ENCODE measurements at places on chromosomes 3 and 15.
A peak's percentile ranks its signal among the peaks of the same experiment; 100 is the strongest.

DNA sequence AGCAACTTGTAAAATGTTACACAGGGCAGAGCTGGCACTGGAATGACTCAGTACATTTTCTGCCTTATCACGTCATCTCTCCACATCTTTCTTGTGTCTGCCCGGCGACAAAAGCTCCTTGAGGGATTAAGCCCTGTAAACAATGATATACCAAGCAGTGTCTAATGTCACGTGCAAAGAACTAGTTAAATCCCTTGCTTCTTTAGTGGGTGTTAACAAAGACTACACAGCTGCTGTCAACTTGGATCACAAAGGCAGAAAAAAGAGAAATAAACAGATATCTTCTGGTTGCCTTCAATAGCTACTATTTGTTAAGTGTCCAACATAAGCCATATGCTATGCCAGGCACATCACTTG is 48.1 kb upstream of the FRMD4B start:
- no peak for DNase-seq

DNA sequence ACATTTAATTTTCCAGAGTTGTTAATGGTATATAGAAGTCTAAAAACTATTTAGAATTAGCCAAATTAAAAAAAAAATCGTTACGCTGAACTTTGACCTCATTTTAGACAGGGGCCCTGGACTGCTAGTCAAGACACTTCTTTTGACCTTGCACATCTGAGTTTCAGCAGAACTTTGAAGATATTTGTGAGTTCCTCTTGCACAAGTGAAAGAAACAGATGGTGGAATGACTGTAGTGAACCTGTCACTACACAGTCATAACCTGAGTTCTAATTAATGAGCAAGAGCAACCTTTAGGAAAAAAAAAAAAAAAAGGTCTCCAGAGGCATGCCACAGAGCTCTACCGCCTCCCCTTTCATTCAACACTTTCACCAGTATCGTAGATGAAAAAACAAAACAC is 5.3 kb downstream of the MYO5C start:
- no peak for DNase-seq

GRCh38 chr3:171967137-171967783 is 72.1 kb upstream of the FNDC3B start:
- peak; percentile 17 for DNase-seq

DNA sequence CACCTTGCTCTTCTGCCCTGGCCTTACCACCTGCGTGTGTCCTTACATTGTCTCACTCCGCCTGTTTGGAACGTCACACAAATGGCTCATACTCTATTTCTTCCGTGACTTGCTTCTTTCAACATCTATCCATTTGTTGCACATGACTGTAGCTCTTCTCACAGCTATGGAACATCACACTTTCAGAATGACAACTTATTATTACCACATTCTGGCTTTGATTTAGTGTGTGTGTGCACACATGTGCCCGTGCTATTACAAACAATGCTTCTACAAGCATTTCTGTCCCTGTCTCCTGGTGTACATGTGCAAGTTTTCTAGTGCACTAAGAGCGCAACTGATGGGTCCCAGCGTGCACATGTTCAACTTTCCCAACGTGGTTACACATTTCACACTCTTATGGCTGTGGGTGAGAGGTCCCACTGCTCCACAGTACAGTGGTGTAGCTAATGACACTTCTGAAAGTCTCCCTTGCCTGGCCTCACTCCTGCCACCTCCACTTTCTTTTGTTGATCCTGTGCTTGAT is 37.8 kb downstream of the PTH1R start:
- no peak for DNase-seq

- no peak for DNase-seq
Observed at GRCh38 chr3:23648326-23648995, 157.3 kb upstream of the UBE2E1 start.

- DNase-seq: no peak
Observed at GRCh38 chr3:22431334-22431733, 680.3 kb upstream of the ZNF385D start.

- DNase-seq: no peak
Observed at GRCh38 chr3:141444586-141445285, 42.1 kb upstream of the RASA2 start.

DNA sequence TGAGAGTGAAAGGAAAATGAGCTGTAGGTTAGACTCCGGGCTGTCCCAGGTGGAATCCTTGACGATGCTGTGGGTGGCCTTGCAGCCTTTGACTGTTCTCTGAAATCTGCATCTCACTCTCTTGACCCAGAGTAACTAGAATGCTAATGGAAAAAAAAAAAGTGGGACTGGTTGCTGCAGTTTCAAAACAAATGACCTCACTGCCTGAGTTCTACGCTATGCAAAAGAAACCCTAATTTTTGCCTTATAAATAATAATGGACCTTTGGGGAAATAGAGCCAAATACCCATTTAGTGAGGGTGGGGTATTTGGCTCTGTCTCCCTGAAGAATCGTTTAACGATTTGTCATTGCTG is 309.7 kb upstream of the C2CD4B start:
- no peak for DNase-seq

- no peak for DNase-seq
Observed at GRCh38 chr3:5254281-5255048, 67.0 kb downstream of the EDEM1 start.

DNA sequence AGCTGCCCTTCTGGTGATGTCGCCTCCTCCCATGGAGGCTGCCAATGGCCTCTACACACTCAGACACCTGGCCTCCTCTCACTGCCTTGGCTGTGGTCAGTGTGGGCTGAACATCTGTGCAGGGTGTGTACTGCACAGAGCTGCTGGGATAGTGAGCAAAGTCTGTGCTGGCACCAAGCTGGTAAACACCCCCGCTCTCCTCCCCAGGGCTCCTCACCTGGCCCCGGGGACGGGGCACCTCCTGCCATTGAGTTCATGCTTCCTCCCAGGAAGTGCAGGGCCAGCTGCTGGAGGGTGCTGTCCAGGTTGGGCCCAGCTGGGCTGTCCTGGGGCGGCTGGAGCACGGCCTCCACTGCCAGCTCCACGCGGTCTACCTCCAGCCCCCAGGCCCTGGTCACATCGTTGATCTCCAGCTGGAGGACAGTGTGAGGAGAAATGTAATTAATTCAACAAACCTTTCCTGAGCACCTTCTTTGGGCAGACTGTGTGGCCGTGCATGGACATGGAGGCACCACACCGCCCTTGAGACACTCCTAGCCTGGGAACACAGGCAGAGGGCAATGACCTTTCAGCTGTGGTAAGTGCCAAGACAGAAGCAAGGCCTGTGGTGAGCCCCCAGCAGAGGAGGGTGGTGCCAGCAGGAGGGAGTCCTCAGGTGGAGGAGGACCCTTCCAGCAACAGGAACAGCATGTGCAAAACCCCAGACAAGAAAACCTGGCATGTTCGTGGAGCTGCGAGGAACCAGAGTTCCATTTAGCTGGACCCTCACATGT is 6.8 kb downstream of the STOML1 start:
- no peak for DNase-seq

DNA sequence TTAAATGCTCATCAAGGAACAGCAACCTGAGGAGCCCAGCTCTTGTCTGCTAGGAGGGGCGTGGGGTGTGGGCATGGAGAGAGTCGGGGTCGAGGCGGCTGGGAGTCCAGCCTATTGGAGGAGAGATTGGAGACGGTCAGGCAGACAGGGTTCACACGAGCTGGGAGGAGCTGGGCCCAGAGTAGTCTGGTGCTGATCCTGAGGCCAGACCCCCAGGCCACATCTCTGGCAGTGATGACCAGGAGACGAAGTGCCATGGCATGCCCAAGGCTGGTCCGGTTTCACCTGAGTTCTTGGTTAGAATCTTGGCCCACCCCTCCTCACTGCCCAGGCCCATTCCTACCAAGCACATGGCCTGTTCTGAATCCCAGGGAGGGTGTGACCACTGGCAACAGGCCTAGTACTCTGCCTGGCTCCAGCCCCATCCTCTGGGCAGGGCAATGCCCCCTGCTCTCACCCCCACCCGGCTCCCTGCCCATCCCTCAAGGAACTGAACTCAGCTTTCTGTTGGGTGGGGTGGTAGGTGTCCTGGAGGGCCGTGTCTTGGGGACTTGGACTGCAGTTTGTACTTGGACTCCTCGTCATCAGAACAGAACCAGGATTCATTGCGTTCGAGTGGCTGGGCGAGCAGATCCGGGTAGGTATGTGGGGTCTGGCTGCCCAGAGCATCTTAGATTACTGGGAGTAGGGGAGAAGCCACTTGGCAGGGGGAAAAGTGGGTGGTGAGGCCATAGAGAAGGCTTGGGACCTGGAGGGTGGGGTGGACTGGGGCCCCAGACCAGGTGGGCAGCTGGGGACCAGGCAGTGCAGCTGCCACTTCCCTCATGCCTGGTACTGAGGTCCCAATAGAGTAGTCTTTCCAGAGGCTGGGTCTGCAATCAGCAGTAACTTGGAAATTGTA is 20.8 kb downstream of the SLC28A1 start:
- no peak for DNase-seq

DNA sequence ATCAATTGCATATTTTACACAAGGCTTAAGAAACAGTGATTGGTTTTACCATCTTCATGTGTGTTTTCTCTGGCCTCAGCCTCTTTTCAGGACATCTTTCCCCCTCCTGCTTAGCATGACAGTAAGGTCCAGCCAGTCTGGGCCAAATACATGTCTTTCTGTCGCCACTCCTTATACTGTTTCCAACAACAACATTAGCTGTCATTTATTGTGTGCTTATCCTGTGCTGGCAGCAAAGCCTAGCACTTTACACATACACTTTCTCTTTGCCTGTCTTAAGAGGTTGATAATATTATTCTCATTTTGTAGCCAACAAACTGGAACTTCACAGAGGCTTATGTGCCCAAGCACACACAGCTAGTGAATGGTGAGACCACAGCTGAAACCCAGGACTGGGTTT is 37.8 kb downstream of the B3GALNT1 start:
- no peak for DNase-seq

GRCh38 chr15:76073554-76073953 is 13.8 kb downstream of the TMEM266 start:
- peak; percentile 2 for DNase-seq
